Inflammatory macrophage (primary cell): ENCODE measurements at places on chromosomes 4 and X.

DNA sequence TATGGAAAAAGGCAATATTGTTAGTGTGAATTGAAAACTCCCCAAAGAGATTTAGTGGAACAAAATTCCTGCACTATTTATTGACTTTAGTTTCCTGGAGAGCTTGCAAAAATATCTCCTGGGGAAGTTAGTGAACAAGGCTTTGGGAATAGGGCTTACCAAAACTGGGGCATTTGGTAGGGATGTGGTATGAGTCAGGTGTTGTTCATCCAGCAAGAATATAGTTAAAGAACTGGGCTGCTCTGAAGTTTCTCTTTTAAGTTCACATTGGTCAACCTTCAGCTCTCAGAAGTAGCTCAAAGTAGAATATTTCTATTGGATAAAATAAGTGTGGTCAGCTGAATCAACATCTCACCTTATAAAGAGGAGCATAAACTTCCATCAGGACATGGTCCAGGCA is 185.0 kb downstream of the CPE start:
- DNase-seq: no peak

DNA sequence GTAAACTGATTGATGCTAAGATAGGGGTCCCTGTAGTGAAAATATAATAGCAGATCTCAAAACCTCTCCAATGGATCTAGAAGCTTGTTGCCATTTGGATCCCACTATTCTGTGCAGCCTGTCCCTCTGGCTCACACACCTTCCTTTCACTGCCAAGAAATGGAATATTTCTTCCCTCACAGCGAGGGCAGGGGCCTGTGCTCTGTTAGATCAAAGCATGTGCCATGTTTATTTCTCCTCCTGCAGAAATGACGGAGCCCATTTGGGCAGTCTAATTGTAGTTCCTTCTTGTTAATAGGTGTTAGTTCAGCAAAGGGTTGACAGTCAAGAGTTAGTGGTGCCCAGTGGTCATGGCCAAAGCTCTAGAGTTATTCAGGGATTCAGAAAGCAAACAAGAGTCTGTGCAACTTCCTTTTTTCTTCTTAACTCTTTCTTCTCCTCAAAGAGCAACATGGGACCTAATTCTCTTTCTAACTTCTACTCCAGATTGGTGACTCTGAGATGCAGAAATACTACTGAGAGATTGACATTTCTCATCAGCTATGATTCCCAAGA is 106.8 kb downstream of the STOX2 start:
- DNase-seq: no peak

DNA sequence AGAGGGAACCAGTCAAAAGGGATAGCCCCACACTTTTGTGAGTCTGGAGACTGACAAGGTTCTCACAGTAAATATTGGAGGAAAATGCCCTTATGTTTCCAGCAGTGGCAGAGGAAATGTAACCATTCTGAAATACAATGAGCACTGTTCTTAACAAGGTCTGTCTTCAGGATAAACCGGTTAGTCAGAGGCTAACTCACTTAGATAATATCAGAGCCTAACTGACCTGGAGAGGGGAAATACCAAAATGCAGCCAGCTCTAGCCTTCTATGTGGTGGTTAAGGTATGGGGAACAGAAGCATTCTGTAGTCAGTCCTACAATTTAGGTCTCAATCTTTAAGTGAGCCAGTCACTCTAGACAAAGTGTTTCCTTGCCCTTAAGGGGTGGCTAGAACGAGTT is 70.8 kb downstream of the TBCK start:
- DNase-seq: no peak

DNA sequence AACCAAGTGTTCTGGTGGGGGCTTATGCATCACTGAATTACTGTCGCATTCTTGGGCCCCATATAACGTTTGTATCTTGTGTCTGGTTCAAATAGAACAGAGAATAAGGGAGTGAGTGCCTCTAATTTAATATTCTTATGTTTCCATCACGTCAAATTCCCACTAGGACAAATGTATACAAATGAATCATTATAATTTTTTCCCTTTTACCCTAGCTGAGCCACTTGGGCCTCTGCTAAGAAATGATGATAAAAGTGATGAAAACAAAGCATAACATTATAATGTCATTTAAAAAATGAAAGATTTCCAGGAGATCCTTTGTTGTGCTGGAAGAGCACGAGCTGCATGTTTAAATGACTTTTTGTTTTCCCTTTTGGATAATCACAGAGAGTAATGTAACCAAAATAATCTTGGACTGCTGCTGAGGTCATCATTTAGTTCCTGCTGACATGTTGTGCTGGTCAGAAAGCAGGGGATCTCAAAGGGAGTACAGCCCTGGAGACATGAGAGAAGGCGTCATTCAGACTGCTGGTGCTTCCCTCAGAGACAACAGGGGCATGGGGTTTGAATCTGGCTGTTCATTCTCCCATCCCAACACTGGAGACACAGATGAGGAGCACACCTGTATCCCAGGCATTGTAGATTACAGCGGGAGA is 105.1 kb upstream of the SCOC start:
- DNase-seq: no peak

GRCh38 chrX:145821291-145821897 is 3.8 kb downstream of the SLITRK2 start:
- DNase-seq: no peak

GRCh38 chr4:24513718-24514117 is 70.6 kb downstream of the DHX15 start:
- DNase-seq: no peak

- DNase-seq: no peak
These were observed 850.9 kb downstream of the FAM133A start for GRCh38 chrX:94524867-94525266.

DNA sequence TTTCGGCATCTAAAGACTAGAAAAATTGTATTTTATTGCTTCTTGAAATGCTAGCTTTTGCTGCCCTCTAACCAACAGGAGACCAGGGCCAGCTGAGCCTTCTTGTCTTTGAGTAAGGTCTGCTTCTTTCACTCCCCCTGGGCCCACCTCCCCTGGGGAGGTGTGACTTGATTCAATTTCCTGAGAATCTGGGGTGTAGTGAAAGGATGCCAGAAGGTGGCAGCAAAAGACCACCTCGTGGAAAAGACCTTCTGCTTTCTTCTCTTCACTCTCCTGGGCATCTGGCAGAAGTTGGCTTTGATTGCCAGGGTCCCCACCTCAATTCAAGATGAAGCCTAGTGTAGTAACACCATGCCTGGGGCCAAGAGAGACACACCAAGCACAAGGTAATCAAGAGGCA is 96.5 kb upstream of the MAOA start:
- DNase-seq: peak; percentile 56

DNA sequence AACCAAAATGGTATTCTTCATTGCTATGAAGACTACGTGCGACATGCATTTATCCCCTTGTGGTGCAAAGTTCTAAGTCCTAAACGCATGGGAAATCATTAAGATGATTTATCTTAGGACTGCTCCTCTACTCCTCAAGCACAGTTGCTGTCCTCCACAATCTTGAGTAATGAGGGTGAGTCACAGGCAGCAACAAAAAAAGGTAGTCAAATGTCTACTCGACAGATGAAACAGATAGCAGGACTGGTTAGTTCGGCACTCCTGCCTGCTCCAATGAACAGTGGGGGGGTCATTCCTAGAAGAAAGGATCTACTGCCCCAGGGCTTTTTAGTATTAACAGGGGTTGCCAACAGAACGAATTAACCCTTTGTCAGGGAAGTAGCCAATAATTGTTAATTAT is 233.7 kb upstream of the FGF13 start:
- DNase-seq: no peak

DNA sequence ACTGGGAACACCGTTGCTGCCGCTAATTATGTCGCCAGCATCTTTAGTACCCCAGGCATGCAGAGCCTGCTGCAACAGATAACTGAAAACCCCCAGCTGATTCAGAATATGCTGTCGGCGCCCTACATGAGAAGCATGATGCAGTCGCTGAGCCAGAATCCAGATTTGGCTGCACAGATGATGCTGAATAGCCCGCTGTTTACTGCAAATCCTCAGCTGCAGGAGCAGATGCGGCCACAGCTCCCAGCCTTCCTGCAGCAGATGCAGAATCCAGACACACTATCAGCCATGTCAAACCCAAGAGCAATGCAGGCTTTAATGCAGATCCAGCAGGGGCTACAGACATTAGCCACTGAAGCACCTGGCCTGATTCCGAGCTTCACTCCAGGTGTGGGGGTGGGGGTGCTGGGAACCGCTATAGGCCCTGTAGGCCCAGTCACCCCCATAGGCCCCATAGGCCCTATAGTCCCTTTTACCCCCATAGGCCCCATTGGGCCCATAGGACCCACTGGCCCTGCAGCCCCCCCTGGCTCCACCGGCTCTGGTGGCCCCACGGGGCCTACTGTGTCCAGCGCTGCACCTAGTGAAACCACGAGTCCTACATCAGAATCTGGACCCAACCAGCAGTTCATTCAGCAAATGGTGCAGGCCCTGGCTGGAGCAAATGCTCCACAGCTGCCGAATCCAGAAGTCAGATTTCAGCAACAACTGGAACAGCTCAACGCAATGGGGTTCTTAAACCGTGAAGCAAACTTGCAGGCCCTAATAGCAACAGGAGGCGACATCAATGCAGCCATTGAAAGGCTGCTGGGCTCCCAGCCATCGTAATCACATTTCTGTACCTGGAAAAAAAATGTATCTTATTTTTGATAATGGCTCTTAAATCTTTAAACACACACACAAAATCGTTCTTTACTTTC is 1.8 kb downstream of the UBQLN2 start:
- no peak for DNase-seq

GRCh38 chrX:28586981-28587551 is at the start of gene IL1RAPL1:
TSS of gene IL1RAPL1 (plus strand) at chrX:28587446.
- no peak for DNase-seq

- DNase-seq: no peak
These were observed 3.0 kb upstream of the SPATA4 start for GRCh38 chr4:176198316-176198903.

GRCh38 chr4:6621556-6621927 is 18.9 kb upstream of the MRFAP1 start:
- no peak for DNase-seq

DNA sequence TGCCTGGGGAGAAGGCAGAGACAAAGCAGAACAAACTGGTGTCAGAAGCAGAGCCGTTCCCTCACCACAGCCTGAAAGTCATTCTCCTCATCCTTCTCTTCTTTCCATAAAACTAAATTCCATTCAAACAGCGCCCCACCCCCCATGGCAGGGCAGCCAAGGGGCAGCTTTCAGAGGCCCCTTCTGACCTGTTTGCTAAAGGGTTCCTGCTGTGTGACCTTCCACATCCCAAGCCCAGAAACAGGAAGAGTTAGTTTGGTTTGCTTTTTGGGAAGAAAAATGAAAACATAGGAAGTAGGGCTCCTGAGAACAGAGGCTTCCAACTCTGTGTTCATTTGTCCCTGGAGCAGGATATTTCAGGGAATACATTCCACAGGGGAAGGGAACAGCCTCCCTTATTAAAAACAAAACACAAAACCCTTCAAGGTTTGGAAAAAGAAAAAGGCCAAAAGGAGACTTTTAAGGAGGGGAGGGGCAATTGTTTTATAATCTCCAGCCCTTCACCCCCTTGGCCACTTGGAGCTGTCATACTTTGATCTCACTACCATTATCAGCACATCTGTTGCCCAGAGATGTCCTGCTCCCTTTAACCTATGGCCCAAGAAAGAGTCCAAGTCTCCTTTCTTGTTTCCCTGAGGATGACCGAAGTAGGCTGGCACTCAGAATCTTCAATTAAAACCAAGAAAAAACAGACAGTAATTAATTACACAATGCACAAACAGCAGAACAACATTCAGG is 25.3 kb downstream of the STARD8 start:
- no peak for DNase-seq

- no peak for DNase-seq
These were observed 24.9 kb upstream of the CXXC4 start for GRCh38 chr4:104519588-104519987.

GRCh38 chr4:8292478-8293107 is 23.0 kb downstream of the HTRA3 start:
- DNase-seq: no peak

DNA sequence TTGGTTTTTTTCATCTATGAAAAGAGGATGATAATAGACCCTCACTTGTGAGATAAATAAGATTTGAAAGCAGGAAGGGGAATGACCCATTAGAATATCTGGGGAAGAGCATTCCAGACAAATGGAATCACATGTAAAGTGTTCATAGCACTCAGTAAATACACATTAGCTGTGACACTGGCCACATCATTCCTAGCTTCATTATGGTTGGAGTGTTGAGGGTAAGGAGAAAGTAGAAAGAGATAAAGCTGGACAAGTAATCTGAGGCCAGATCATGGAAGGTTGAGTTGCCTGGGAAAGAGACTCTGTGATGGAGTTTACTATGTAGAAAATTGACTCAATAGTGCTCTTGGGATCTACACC is 6.9 kb upstream of the PGRMC1 start:
- DNase-seq: no peak

DNA sequence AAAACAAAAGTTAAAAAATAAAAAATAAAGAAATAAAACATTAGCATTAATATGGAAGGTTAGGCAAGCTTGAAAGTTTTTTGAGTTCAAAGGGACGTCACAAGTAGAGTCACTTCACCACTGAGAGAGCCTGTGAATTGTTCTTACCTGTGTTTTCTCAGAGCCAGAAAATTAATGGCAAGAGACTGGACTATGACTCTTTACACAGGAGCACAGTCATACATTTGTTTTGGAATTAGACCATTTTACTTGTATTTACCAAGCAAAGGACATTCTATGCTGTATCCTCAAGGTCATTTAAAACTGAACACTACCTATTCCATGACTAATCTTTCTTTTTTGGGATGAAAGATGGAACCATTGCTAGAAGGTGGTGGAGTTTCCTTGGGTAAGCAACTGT is 346.1 kb downstream of the FAM47B start:
- DNase-seq: no peak

DNA sequence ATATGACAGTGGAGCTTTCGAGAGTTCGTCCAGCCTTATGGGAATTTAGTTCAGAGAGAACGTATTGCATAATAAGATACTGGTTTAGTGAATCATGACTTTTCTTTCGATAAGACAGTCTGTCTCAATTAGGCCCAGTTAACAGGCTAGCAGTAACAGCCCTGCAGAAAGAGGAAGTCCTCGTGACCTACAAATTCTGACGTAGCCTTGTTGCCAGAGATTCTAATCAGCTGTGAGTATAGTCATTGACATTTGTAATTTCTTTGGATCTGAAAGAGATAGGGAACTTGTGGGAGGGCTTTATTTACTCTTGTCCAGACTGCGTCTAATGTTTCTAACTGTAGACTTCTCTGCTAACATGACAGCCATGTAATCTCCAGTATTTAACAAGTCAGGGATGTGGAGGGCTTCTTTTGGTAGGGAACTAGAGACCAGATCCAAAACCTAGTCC is 15.8 kb downstream of the ART3 start:
- DNase-seq: peak; percentile 97

- DNase-seq: no peak
These were observed 121.9 kb upstream of the ANK2 start for GRCh38 chr4:112927544-112927943.

DNA sequence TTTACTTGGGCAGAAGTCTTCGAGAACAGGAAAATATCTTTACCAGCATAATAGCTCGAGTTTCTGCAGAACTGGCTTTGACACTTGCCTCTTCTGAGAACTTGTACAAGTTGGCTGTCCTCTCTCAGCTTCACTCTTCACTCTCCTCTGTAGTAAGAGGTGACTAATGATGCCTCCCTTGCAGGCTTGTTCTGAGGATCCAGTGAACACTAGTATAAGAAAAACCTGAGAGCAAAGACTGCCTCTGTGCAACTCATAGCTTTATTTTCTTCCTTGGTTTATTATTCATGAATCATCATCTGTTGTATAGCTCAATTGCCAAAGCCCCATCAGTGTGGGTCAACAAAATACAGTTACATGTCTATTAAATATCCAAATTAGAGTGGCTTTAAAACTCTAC is 266.7 kb upstream of the CLNK start:
- no peak for DNase-seq

- no peak for DNase-seq
These were observed 265.4 kb downstream of the RAPGEF2 start for GRCh38 chr4:159368320-159368719.
